Sigmoid colon (tissue), 7 donors: ENCODE measurements at places on chromosomes 12 and 14. TPM values are rescaled to one million over a fixed set of nuclear protein-coding genes. Genes with fewer than 3 reads are reported as not detected.
A peak's percentile ranks its signal among the peaks of the same experiment; 100 is the strongest.

GRCh38 chr14:97353102-97353501, 555.9 kb downstream of the VRK1 start:
- no peak for DNase-seq

Gene BDKRB1
- 0.36 TPM for total RNA-seq

- DNase-seq, result no peak
Observed at GRCh38 chr14:49904270-49904669, 11.4 kb downstream of the ARF6 start.

GRCh38 chr14:35867280-35867629, 41.1 kb downstream of the BRMS1L start:
- no peak for DNase-seq

GRCh38 chr12:126681676-126682075, 1585.3 kb upstream of the TMEM132C start:
- DNase-seq, result no peak

Gene GPR68
- total RNA-seq, result 1.4 TPM

- no peak for DNase-seq
Observed at GRCh38 chr12:51329742-51330141, 5.8 kb upstream of the BIN2 start.

DNA sequence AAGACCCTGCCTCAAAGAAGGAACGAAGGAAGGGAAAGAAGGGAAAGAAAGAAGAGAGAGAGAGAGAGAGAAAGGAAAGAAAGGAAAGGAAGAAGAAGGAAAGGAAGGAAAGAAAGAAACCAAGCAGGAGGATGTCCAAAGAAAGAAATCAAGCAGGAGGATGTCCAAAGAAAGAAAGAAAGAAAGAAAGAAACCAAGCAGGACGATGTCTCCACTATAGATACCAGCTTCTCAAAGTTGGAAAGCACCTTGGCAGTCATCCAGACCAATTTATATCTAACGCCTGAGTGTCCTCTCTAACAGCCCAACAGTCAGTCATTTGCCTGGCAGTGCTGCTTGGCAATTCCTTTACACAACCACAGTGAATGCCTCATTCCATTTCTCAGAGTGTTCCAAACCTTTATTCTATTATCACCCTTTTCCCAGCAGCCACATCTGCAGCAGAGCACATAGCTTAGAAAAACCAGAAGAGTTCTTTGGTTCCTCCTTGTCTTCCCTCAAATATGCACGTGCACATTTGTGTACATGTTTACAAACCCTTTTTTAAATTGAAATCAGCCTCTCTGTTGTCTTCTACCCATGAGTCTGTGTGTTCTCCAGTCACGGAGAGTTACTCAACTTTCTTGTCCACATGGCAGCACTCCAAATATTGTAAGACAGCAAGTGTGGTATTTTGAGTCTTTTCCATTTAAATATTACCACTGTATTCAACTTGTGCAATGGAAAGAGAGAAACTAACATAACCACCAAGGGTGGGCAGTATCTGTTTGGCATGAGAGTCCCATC, 138.4 kb downstream of the STXBP6 start:
- DNase-seq, result no peak

- peak; percentile 87 for DNase-seq
Observed at GRCh38 chr12:53172352-53172751, 8.2 kb upstream of the ZNF740 start.

Gene POTEG
- not detected for total RNA-seq

Gene PAX9
- 0.28 TPM for total RNA-seq

- no peak for DNase-seq
Observed at GRCh38 chr12:7877420-7877819, 4.7 kb upstream of the SLC2A14 start.

DNA sequence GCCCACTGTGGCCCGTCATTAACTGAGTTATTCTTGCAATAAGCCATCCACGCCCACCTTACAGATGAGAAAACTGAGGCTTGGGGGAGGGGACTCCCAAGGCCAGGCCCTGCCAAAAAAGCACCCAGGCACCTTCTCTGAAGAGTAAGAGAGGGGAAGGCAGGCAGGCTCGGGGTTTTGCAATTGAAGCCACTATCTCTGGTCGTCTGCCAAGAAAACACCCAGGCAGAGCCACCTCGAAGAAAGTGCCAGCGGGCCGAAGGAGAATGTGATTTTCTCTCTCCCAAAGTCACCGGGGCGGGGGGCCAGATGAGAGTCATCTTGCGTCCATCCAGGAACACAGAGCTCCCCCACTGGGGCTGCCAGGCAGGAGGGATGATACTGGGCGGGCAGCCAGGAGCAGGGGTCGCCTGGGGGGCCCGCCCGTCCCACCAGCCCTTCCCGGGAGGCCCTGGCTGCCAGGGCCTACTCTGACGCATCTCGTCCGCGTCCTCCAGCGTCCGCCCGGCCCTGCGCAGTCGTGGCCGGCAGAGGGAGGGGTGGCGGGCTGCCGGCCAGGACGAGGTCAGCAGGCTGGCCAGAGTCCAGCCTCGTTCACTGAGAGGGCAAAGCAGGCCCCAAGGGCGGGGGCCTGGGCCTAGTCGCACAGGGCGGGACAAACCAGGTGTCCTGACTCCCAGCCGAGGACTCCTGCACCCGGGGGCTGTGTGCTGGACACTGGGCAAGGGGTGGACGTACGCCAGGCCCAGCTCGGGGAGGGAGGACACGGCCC, 74.3 kb downstream of the RFLNA start:
- DNase-seq, result peak; percentile 97

- no peak for DNase-seq
Observed at GRCh38 chr12:131436922-131437705, 273.8 kb upstream of the SFSWAP start.

DNA sequence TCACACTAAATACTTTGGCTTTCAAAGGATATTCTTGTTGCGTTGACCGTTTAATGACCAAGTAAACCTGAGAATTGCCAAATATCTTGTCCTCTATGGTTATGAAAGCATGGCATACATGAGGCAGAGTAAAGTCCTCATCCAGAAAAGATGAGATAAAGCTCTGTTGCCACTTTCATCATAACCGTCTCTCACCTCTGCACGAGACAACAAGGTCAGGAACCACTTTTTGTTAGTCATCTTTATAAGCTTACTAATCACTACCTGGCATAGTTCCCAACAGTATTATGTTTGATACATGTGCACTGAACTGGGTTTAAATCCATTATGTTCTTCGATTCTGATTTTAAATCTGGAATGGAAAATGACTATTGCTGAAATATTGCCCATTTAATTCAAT, 31.3 kb downstream of the PTPRB start:
- no peak for DNase-seq

DNA sequence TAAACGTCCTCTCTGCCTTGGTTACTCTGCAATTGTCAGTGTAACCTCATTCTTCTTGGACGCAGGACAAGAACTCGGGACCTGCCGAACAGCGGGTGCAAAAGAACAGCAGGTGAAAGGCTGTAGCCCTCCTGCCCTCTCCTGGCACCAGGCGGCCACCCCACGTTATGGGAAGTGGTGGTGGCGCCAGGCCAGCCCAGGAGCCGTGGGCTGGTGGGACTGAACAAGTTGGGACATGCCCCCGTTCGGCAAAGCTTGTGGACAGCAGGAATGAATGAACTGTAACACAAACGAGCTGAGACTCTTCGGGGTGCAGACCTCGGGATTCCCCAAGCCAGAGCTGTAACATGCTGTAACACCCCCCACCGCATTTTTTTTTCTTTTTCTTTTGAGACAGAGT, 6.6 kb upstream of the M6PR start:
- no peak for DNase-seq

DNA sequence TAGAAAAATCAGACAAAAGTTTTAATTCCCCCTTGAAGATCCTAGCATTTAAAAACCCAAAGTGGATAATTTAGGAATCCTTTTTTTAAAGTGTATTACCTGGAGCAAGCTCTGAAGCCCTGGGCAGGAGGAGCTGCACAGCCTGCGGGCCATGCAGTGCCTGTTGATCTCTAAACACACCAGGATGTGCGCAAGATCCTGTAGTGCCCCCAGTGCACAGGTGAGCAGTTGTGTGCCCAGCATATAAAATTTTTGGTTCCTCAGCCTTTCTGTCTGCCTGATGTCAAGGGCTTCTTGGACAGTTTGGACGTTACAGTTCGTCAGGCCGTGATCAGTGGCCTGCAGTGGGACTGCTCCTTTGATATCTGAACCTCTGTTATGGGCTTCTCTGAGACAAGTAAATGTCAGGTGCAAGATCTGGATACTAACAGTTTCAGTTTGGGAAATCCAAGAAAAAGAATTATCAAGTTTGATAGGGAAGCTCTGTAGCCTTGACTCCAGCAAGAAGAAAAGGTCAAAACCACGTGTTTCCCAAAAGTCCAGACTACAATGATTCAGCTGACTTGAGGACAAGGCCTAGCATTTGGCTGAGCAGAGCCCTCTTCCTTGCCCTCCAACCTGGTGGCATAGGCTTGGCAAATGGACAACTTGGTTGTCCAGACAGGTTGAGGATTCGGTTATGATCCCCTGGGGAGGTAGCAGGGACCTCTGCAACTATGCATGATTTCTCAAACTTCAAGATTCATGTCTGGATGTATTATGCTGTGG, 1.0 kb downstream of the ATXN7L3B start:
- no peak for DNase-seq

Gene DIO3
- total RNA-seq, result 4.3 TPM

DNA sequence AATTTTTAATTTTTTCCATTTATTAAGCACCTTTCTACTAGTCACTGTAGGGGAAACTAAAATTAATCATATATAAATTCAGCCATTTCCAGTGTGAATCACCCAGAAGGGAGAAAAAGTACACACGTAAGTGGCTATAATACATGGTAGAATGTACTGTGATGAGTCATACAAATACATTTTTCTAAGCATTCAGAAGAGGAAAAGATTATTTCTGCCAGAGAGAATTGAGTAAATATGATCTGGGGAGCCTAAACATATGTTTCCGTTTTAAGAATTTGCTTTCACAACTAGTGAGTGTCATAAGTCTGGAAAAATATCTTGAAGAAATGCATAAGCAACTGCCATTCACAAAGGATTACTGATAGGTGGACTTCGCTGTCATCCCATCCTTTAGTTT, 102.8 kb downstream of the TGFB3 start:
- no peak for DNase-seq

Gene FSCB
- total RNA-seq, result not detected

DNA sequence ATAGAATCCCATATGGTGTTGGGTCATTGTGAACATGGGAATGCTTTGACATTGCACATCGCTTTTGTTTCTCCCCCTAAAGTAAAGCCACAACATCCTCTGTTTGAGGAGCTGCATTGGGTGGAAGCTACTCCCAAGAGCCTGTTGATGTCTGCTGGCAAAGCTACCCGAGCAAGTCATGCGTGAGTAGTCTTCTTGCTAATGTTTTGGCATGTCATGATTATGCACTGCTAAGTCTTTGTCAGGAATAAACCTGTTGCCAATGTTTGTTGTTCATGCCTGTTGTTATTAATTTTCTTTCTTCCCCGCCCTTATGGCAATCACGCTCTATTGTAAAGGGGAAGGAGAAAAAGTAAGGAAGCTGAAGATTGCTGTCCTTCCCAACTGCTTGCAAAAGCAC, 97.3 kb downstream of the EXOC5 start:
- no peak for DNase-seq

- no peak for DNase-seq
Observed at GRCh38 chr12:68237619-68238018, 12.0 kb upstream of the IL26 start.

DNA sequence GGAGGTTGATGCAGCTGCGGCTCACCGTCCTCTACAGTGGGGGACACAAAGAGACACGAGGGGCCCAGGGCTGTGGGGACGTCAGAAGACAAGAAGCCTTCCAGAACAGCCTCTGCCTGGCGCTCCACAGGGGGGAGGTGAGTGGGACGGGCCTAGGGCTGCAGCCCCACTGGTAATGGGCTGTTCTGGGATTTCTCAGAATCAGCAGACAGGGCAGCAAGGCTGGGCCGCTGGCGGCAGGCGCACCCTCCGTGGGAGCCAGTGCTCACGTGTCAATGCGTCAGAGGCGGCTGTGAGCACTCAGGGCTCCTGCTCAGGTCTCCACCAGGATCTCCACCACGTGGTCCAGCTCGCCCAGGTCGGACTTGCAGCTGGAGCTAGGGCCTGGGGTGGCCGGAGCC, 10.0 kb downstream of the CDCA4 start:
- peak; percentile 94 for DNase-seq

DNA sequence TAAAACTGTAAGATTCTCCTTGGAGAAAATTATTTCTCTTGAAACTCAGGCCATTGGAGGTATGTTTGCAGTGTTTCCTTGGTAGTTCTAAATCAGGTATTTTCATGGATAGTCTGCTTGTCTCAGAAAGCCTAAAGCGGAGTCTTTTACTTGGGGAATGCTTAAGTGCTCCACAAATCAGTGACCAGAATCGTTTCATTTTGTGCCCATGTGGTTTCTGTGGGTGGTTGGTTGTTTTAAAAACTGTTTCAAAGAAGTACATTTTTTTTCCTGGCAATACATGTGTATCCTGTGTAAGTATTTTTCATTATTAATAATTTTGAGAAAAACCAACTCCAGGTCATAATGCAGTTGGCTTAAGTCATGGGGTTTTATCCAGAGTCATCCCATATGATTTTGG, 33.6 kb downstream of the CCDC91 start:
- no peak for DNase-seq

- DNase-seq, result no peak
Observed at GRCh38 chr12:116217045-116217735, 60.3 kb downstream of the MED13L start.

Gene TGFB3
- total RNA-seq, result 22.3 TPM

GRCh38 chr12:27966870-27967269, 5.7 kb downstream of the PTHLH start:
- no peak for DNase-seq

Gene CIROP
- not detected for total RNA-seq

Gene JPH4
- 2.5 TPM for total RNA-seq

- DNase-seq, result no peak
Observed at GRCh38 chr12:15044471-15044870, 71.6 kb downstream of the PDE6H start.

DNA sequence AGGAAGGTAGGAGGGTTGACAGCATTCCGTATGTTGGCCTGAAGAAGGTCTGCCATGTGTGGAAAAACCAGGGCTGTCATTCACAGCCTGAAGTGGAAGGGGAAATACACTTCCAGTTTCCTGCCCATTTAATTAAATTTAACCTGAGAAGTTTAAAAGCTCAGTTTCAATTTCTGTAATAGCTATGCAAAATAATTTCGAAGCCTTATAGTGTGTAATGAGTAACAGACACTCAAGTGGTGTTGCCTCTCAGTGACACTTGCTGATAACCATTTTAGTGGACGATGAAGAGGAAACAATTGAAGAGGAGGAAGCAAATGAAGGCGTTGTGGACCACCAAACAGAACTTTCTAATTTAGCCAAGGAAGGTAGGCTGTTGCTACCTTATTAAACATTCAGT, 44.8 kb downstream of the EP400 start:
- DNase-seq, result no peak

GRCh38 chr12:76674669-76675315, 89.1 kb upstream of the ZDHHC17 start:
- no peak for DNase-seq

DNA sequence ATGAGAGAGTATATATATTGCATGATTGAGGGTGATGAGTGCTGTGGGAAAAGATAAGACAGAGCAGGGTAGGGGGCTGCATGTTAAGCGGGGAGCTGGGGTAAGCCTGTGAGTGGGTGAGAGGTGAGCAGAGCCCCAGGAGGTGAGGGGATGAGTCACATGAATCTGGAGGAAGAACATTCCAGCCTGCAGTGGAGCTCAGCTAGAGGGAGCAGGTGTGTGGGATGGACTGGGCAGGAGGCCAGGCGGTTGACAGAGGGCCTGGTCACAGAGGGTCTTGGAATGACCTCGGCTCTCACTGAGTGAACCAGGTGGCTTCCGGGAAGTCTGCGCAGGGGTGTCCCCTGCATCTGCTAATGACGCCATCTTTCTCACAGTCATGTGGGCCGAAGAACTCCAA, 44.4 kb downstream of the GIT2 start:
- peak; percentile 75 for DNase-seq
